ENCODE measurements at places on chromosomes 6 and 20.

- no peak for DNase-seq
Measured at GRCh38 chr6:44084231-44085014, 42.8 kb downstream of the MRPL14 start.

DNA sequence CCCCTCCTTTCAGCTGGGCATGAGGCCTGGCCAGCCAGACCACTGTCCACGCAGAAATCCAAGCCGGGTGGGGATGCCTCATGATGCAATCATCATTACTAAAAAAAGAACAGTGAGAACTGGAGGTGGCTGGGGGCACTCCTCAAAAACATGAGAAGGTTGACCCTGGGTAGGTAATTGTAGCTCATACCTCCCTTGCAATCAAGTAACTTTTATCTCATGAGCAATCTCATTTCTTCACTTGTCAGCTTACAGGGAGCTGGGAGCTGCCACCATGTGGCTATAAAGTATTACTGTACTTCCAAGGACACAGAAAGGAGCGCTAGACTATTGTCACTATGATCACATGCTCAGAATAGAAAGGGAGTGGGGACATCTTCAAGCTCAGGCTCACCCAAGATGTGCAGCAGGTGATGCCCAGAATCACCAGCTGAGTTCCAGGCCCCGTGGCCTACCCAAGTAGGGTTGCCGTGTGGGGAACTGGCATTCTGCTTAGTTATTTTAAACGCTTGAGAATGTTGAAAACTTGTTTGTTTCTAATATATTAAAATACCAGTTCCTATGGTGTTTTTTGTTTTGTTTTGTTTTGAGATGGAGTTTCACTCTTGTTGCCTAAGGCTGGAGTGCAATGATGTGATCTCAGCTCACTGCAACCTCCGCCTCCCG lies 3.0 kb upstream of the CDH26 start:
- peak; percentile 47 for DNase-seq

- no peak for DNase-seq
Measured at GRCh38 chr6:11865680-11866300, 87.2 kb upstream of the ADTRP start.

DNA sequence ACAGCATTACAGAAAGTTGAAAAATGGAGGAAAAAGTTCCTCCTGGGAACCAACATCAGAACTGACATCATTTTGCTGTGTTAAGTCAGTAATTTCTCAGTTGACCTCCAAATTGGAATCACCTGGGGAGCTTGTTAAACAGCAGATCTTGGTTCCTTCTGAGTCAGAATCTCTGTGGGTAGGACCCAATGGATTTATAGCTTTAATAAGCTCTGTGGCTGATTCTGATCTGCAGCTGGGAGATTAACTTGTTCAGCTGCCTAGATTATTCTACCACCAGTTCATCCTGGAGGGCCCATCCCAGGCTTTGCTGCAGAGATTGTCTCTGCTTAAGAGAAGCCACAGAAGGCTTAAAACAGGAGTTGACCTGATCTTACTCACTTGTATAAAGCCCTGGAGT lies 90.7 kb upstream of the POPDC3 start:
- DNase-seq, result no peak

- no peak for DNase-seq
Measured at GRCh38 chr6:148413321-148414091, 70.9 kb downstream of the SASH1 start.

- DNase-seq, result no peak
Measured at GRCh38 chr6:157994125-157994795, 12.6 kb downstream of the SYNJ2 start.

DNA sequence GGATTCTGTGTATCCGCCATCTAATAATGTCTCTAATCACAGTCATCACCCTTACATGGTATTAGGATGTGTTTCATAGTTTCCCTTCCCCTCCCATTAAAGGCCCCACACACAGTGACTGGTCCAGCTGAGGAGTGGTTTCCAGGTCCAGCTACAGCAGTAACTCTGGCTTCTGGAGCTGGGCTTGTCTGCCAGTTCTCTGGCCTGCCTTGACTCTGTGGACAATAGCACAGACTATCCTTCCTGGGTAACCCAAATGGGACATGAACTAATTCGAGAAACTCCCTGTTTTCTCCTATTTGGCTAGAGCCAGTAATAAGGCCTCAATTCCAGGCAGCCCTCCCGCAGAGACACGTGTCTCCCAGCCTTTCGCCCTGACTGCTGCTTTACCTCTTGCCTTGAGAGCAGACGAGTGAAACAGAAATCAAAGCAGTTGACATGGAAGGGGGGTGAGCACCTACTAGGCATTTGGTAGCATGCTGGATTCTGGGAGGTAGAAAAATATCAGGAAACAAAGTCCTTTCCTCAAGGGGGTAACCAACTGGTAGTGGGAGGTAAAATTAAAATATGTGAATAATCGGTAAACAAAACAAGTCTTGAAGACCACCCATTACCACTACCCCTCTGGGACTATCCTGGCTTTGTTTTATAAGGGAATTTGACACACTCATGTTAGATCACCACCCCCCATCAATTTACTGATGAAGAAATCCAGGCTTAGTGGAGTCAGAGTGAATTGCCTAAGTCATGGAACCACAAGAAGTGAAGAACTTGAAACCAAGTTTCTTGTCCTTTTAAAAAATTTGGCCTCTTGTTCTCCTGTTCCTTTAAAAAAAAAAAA lies 1.2 kb downstream of the TRAF3IP2 start:
- DNase-seq, result no peak

DNA sequence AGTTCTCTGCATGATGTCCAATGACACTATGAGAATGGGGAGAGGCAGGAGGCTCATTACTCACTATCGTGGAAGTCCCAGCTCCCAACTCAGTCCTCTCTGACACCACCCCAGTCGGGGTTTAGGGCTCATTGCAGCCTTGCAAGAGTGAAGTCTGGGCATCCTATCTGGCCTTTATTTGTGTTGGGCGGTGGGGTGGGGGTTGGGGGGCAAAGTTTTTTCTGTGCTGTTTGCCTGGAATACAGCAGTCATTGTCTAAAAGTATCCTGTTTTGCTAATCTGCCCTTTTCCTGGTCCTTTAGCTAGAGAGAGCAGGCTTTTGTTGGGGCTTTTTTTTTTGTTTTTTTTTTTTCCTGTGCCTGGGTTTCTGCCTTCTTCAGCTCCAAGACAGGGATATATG lies 174.2 kb downstream of the MYLK4 start:
- DNase-seq, result no peak

DNA sequence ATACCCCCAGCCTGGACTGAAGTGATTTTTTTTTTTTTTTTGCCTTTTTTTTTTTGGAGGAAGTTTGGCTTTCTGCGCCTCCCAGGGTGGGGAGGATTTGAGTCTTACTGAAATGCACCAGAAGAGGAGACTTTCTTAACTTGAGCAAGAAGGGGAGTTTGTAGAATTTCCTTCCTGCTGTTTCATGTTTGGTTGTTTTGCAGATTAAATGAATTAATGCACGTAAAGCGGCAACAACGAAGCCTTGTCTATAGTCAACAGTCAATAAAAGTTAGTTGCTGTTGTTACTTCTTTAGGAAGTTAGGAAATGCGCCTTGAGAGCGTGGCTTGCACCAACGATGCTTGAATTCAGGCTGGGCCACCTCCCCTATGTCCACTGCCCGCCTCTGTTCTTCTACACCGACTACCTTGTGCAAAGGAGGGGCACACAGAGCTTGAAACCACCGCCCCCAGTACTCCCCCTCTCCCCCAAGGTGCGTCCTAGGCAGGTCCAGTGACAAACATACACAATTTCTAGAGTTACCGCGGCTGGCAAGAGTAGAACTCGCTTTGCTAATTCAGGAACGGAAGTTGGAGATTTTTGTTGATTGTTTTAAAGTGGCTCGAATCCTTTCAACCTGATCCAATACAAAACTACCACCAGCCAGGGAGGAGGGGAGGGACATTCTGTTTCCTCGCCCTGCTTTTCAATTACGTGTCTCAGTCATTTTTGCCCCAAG lies 830 bp upstream of the CYP24A1 start:
- DNase-seq, result no peak

GRCh38 chr6:23086100-23086499 lies 516.7 kb downstream of the HDGFL1 start:
- no peak for DNase-seq

GRCh38 chr20:51138576-51138975 lies 115.7 kb upstream of the KCNG1 start:
- no peak for DNase-seq

DNA sequence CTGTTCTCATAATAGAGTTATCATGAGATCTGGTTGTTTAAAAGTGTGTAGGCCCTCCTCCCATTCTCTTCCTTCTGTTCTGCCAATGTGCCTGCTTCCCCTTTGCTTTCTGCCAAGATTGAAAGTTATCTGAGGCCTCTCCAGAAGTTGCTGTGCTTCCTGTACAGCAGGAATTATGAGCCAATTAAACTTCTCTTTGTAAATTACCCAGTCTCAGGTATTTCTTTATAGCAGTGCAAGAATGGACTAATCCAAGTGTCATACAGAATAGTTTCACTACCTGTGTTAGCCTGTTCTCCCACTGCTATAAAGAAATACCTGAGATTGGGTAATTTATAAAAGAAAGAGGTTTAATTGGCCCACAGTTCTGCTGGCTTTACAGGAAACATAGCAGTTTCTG lies 100.0 kb downstream of the CD24 start:
- DNase-seq, result no peak

- DNase-seq, result no peak
Measured at GRCh38 chr6:124512431-124512830, 449.8 kb upstream of the RNF217 start.

DNA sequence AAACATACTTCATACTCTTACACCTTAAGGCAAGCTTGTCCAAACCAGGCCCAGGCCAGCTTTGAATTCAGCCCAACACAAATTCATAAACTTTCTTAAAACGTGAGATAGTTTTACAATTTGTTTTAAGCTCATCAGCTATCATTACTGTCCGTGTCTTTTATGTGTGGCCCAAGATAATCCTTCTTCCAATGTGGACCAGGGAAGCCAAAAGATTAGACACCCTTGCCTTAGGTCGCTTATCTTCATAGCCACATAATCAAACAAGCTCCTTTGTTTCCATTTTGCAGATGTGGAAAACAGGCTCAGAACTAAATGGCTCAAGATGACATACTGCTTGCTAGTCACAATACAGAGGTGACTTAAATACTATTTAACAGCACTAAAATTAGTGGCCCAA lies 6.0 kb downstream of the SALL4 start:
- DNase-seq, result no peak

GRCh38 chr20:2131366-2131765 lies 29.7 kb downstream of the STK35 start:
- no peak for DNase-seq

DNA sequence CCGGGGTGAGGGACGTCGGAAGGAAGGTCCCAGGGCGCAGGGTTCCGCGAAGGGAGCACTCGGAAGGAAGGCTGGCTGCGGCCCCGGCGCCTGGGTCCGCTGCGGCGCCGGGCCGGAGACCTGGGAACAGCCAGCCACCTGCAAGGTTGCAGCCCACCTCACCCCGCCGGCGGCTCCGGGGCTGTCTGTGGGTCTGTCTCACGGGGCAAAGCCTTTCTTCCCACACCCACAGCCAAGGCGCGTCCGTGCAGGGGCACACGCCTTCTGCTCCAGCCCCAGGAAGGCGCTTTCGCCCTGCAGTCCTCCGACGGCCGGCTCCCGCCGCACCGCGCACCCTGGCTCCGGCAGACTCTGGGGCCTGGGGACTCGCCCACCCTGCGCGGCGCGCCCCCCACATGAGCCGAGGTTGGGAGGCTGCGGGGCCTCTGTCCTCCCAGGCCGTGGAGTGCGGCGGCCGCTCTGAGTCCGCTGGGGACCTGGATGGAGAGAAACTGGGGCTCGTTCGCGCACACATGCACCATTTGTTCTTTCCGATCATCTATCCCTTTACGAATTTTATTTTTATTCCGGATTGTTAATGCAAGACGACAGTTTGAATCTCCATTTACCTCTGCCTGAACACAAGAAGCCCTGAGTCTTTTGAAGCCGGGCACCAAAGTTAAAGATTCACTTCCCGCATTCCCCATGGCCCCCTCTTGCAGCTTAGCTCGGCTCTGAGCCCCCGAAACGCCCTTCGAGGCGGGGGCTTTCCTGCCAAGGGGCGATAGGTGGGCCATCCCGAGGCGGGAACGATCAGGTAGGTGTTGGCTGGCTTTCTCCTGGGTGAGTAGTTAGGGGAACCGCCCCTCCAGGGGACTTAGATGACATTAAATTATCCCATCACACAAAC lies 4.5 kb upstream of the FOXC1 start:
- DNase-seq, result no peak

DNA sequence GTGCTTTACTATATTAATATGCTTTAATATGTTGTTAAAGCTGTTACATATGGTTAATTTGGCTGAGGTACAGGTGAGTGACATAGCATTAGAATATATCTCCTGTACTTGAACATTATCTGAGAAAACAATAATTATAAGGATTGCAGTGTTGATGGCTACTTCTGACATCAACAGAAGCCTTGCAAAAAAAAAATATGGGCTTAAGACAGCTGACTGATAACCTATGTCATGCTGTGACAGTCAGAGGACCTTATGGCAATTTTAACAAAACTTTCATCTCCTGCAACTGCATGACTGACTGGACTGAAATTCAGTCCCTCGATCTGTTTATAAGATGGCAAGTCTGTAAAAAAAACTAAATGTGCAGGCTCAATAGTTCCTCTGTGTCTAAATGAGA lies 27.5 kb upstream of the TBX18 start:
- DNase-seq, result no peak

DNA sequence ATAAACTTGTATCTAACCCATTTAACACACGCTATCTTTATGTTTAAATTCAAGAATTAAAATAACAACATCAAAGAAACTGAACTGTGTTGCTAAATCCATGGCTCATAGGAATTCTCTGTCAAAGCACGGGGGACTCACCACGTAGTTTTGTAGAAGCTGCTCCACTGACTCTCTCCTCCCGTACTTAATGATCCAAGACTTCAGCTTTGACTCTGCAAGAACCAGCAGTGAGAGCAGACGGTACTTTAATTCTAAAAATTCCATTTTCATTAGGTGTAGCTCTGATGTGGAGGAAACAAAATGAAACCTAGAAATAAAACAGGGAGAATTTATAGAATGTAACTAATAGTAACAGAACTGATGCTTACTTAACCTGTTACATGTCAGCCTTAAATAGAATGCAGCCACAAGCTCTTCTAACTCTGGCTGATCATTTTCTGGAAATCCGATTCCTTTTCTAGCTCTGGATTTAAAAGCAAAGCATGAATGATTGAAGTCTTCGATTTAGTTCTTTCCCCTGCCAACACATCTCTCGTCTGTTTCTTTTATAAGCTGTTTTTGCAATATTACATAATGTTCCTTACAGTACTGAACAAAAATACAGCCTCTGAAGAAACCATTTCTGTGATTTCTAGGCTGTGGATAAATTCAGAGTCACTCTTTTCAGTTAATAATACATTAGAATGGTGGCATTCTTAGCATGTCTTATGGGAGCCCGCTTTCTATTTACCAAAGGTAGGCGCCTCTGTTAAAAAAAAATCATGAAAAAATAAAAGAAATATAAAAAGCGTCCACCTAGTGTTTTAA lies 165.5 kb downstream of the SYNE1 start:
- no peak for DNase-seq

DNA sequence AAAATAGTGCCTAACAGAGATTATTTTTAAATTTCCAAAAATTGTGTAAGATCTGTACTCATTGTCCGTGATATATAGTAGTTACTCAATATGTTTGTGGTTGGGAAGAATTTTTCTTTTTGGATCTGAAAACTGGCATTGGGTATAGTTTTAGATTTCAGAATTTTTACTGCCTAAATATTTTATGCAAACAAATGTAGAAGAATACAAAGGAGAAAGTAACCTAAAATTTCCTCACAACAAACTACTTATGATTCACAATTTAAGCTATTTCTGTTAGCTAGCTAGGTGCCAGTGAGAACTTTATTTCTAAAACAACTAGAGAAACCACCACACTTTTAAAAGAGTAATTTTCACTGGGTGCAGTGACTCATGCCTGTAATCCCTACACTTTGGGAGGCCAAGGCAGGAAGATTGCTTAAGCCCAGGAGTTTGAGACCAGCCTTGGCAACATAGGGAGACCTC lies 38.8 kb downstream of the SESN1 start:
- DNase-seq, result no peak
